Globus pallidus (tissue), 1 donor: ENCODE measurements at places on chromosomes 11 and 22.

DNA sequence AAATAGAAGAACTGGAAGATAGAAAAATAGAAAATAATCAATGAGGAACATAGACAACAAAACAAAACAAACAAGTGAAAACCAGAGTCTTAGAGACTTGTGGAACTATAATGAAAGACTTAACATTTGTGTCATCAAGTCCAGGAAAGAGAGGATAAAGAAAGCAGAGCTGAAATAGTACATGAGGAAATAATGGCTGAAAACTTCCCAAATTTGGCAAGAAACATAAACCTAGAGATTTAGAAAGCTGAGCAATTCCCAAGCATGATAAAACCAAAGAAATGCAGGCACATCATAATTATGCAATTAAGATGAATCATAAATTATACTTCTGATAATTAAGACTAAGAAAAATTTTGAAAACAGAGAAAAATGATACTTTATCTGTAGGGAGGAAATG is 614.5 kb downstream of the ETS1 start:
- no peak for DNase-seq

GRCh38 chr11:120335908-120336640 is at the start of gene ARHGEF12:
Gene ARHGEF12, plus strand, starts transcription at chr11:120336413. Its CDS starts 831 bp downstream, at chr11:120337244.
- peak; percentile 94 for DNase-seq

DNA sequence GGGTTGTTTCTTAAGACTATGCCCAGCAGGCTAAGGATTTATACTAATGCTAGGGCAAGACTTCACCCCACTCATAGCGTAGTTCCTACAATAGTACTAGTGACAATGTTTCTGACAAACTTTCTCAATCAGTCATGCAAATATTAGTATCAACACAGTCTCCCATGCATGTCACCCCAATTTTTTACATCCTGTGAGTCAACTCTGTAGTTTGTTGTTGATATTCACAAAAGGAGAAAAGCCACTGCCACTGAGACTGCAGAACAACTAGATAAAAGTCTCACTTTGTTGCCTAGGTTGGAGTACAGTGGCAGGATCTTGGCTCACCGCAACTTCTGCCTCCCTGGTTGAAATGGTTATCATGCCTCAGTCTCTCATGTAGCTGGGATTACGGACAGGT is 155.2 kb downstream of the RBFOX2 start:
- DNase-seq, result no peak

DNA sequence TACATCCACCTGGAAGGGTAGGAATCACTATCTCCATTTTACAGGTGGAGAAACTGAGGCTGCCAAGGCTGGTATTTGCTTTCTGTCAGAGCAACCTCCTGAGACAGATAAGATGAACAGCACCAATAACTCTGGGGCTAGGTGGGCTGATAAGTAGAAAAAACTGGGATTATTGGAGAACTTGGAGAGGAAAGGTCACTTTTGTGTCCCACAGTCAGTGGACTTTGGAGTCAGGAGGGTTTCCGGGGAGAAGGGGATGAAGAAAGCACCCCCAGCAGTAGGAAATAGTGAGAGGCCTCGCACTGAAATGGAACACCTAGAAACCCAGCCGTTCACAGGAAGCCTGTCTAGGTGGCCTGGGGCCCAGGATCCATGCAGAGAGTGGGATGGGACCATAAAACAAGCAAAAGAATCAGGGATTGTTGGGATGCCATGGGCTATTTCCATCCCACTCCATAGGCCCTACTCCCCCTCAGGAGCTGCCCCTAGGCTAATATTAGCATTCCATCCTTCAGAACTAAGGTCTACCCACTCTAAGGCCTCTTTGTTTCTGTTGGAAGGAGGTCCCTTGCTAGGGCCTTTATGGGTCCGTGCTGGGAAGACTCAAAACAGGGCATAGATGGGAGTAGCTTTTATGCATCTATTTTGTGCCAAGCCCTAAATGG is 31.0 kb upstream of the FCHSD2 start:
- DNase-seq, result no peak

- no peak for DNase-seq
Measured at GRCh38 chr11:18063125-18063524, 17.1 kb upstream of the TPH1 start.

DNA sequence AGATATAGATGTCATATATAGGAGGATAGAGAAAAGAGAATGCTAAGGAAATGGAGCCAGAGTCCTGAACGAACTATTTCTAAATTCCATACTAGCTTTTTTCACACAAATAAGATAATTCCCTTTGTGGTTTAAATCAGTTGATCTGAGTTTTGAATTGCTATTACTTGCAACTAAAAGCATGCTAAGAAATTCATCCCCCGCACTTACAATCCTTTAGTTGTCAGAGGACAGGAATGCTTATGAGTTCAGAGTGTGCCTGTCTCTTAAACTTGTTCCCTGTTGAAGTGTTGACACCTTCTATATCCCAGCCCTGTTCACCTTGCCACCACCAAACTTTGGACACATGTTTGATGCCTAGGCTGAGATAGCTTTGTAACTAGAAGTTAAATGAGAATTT is 406.2 kb downstream of the METTL15 start:
- DNase-seq, result no peak

GRCh38 chr11:61507962-61508861 is at the start of gene LRRC10B:
Gene LRRC10B, plus strand, starts transcription at chr11:61508749. Its CDS starts 250 bp downstream, at chr11:61508999.
- DNase-seq, result no peak

GRCh38 chr11:64173616-64174355 is 7.9 kb upstream of the MACROD1 start:
- DNase-seq, result no peak

- no peak for DNase-seq
Measured at GRCh38 chr11:68664141-68664540, 20.2 kb upstream of the GAL start.

- no peak for DNase-seq
Measured at GRCh38 chr11:14082338-14082737, 119.8 kb downstream of the SPON1 start.

GRCh38 chr11:595400-595799 is 19.1 kb downstream of the PHRF1 start:
- DNase-seq, result no peak

GRCh38 chr11:117822074-117823033 is 2.2 kb downstream of the FXYD2 start:
- DNase-seq, result no peak

DNA sequence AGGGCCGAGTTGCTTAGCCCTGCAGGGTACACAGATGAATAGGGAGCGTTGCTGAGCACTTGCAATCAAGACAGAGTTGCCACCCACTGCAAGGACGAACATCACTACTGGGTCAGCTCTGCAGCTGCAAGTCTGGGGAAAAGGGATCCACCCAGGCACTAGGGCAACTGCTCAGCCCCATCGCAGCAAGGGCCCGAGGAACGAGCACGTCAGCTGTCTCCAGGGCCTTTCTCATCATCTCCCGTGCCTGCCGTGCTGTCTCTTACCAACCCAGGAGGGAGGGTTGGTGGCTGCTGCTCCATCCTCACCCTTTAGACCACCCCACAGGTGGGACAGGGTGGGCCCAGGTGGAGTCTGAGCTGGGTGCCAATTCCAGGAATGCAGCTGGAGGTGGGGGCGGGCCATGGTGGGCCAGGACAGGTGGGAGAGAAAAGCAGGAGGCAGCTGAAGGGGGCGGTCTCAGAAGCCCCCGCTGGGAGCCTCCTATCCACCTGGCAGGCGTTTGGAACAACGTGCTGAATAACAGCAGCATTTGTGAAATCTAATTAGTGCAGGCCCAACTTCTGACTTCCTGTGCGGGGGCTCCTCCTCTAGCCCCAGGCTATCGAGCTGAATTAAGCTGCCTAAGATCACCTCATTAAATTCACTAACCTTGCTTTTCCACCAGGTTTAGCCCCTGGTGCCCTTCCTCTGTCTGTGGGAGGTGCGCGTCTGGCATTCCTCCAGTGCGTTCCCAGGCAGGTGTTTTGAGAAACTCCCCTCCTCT is 252.5 kb downstream of the ST3GAL4 start:
- no peak for DNase-seq

DNA sequence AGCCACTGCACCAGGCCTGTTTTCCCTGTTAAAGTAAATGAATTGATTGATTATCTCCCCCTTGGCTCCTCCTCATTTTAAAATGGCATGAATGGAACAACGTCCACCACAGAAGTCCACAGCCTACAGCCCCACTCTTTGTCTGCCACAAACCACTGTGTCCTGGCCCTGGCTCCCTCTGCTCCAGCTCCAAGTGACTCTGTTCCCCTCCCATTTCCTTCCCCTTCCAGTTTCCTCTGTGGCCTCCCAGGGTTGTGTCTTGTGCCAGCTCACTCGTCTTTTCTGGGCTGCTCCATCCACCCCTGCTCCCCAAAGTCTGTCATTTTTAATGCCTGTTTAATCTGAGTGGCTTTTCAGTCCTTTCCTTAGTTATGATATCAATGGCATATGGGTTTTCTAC is 52.4 kb upstream of the CD5 start:
- DNase-seq, result no peak

GRCh38 chr22:45290410-45290936 is 5.7 kb downstream of the UPK3A start:
- DNase-seq, result no peak
